Endothelial cell of umbilical vein (primary cell): ENCODE measurements at places on chromosomes 7 and 10.

DNA sequence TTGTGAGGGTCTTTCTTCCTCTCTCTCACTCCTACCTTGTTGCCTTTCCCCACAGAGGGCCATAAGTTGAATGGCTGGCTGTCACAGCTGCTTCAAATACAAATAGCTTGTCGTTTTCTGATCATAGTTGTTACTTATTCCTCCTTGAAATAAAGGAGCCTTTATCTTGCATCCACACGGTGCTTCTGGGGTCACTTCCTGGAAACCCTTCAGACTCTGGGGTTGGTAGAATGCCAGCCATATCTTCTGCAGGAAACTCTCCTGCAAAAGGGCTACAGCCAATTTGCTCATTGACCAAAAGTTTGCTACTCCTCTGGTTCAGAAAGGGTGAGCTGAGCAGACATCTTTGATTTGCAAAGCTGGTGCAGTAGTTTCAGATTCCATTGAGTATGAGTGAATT is 70.4 kb downstream of the FAM185A start:
- peak; percentile 89 for DNase-seq

- no peak for DNase-seq
Measured at GRCh38 chr10:71598621-71599055, 120.9 kb downstream of the C10orf105 start.

DNA sequence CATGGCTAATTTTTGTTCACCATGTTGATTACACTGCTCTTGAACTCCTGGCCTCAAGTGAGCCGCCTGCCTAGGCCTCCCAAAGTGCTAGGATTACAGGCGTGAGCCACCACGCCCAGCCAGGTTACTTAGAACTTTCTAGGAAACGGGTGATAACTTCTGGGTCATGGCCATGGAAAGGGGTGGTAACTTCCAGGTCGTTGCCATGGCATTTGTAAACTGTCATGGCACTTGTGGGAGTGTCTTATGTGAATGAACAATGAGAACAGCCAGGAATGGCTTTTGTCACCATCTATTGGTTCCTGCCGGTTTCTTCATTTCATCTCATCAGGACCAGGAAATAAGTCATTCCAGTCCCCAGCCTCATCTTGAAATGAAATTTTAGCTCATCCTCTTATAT is 120.9 kb downstream of the SLC16A9 start:
- DNase-seq = no peak

- DNase-seq = no peak
Measured at GRCh38 chr10:71081229-71081560, 131.2 kb upstream of the UNC5B start.

DNA sequence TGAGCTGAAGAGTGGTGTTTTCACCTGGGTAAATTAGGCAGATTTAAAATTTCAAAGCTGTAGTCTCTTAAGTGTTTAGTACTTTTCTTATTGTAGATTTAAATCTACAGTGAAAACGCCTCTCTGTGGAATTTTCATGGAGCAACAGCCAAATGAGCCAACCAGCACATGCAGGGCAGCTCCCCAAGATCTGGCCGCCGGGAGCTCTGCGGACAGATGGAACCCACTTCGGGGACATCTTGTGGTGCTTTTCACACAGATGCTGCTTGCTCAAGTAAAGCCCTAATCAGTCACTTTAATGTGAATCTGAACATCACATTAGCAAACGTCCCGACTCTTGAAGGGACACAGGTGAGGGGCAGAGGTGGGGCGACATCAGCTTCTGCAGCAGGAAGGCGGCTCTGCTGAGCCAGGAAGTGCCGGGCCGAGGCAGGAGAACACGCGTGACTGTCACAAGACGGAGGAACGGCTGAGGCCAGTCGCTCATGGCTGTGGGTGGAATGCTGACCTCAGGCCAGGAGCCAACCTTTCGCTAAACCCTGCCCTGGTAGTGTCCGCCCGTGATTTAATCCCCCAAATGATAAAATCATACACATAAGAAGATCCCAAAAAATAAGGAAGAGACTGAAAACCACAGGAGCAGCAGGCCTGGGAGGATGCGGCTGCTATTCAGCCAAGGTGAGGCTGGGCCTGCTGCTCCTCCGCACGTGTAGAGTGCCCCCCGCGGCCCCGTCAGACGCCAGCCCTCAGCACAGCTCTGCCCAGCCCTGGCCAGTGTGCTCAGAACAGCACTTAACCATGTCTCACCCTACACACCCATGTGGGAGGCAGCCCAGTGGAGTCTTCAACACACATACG is 256.8 kb downstream of the ZMYND11 start:
- DNase-seq = no peak

- no peak for DNase-seq
Measured at GRCh38 chr10:93671042-93671441, 31.4 kb downstream of the FRA10AC1 start.

- DNase-seq = no peak
Measured at GRCh38 chr7:27316311-27316710, 73.7 kb downstream of the EVX1 start.

GRCh38 chr7:94222516-94222915 is 172.2 kb upstream of the COL1A2 start:
- no peak for DNase-seq

DNA sequence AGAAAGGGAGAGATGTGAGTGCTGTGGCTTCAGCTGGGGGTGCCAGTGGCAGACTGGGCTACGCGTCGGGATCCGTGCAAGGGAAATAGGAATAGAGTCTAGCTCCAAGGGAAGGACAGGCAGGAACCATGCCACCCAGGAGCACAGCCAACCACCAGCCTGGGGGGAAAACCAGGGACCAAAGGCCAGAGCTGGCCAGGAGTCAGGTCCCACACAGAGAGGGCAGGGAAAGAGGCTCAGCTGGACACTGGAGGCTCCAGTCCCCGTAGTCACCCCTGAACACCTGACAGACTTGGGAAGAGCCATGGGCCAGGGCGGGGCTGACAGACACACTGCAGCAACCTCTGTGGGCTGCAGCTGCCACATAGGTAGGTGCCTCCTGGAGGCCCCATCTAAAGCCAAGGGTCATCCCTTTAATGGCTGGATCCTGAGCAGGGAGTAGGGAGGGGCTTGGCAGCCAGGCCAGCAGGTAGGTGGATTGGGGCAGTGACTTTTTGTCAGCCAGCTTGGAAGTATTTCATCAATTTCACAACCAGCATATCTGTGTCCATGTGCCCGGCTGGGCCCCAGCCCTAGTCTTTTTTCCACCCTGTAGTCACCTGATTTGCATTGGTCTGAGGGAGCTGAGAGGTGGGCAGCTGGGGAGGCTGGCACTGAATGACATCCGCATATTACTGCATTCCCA is 163.2 kb downstream of the SH2D4B start:
- DNase-seq = no peak

GRCh38 chr7:84783141-84783778 is 403.6 kb downstream of the SEMA3D start:
- no peak for DNase-seq

- DNase-seq = peak; percentile 6
Measured at GRCh38 chr10:23157691-23158369, 34.3 kb upstream of the PTF1A start.

DNA sequence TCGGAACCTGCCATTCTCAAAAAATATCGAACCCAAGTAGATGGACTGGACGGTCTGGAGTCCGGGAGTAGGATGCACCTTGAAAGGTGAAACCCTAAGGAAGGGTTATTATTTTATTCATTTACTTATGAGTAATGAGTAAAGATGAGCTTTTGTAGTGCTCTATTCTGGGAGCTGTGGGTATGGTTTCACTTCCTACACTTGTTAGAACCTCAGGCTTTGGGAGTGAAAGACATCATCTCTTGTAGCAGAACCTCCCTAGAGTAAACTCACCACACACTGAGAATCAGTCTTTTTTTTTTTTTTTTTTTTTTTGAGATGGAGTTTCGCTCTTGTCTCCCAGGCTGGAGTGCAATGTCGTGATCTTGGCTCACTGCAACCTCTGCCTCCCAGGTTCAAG is 389.4 kb upstream of the AUTS2 start:
- DNase-seq = no peak

DNA sequence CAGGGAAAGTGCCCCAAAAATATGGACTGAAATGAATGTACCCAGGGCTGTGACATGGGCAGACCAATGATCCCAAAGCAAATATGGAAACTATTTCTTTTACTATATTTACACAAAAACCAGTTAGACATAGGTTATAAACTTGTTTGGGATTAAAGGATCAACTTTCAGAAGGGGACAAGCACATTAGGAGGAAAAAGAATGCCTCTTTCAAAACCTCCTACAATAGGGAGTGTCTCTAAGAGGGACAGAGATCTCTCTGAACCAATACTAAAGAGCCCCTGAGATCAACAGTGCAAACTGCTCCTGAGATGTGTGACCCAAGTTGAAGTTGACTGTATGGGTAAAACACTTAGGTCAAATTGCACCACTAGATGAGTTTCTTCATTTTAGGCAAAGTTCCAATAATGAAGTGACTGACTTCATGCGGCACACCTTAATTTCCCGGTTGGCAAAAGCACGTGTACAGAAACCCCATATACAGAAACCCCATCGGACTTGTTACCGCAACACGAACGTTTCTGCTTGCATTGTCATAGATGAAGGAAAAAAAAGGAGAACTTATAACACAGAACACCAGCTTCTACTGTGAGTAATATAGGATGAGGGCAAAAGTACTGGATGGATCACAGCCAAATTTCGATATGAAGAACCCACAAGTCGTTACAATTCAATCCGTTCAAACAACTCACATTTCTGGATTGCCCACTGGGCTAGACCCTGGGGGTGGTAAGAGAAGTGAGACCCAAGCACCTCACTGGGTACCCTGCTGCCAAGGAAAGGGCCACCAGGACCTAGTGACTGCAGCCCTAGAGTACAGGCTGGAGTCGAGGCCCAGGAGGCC is 4.3 kb downstream of the SVIL start:
- no peak for DNase-seq

DNA sequence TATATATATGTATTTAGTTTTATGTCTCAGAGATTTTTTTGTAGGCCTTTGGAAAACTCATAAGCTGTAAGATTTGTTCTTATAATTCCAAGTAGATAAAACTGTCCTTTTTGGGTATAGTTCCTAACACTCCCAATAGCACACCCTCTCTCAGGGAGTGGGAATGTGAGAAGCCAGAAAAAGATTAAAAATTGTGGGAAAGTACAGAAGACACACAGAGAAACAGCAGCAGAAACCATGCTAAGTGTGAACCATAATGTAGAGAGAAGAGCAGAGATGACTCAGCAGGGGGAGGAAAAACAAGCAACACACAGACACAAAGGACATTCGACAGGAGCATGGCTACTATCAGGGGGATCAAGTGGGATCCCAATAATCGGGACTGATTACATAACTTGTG is 401.6 kb downstream of the MAGI2 start:
- no peak for DNase-seq

- no peak for DNase-seq
Measured at GRCh38 chr10:96452494-96453153, 61.1 kb downstream of the TLL2 start.
